ENCODE measurements at places on chromosomes 7 and 10.

DNA sequence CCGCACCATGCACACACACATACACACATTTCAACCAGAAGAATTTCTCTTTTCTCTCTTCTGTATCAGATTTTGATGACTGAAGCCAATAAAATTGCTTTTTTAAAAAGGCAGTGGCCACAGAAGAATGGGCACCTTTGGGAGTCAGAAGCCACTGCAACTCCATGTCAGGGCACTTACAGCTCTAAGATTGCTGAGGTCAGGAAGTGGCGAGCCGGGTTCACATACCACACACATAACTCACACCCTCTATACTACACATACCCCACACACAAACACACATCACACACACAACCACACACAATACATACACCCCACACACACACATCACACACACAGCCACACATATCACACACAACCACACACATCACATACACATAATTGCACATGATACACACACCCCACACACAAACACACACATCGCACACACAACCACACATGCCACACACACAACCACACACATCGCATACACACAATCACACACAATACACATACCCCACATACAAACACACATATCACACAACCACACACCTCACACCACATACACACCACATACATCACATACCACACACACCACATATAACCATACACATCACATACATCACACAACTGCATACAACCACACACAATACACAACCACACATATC is 31.2 kb downstream of the GPRIN2 start:
- DNase-seq = peak; percentile 91

DNA sequence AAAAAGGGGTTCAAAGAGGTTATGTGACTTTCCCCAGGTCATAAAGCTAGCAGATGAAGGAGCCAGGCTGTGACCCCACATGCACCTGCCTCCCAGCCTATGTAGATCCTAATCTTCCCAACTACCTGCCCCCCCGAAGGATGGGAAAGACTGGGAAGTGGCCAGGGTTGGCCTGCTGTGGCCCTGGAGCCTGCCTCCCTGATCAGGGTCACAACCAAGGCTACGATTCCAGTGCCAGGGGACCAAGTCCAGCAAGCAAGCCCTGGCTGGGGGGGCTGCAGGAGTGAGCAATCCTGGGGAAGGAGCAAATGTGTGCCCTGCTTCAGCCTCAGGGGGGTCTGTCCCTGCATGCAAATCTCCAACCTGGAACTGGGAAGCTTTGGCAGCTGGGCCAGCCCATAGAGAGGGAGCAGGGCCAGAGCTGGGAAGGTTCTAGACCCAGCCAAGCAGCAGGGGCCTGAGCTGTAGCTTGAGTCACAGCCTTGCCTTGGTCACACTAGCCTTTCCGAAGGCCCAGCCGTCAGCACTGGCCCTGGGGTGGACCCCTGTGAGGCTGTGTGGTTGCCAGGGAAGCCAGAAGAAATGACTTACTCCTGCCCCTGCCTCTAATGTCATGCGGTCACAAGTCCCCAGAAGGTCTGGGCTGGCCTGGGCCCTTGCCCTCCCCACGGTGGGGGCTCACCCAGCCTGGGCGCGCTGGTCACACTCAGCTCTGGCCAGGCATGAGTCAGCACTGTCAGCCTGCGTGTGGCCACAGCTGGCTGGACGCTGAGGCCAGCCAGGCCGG is 96.4 kb upstream of the ZMIZ1 start:
- DNase-seq = peak; percentile 68

DNA sequence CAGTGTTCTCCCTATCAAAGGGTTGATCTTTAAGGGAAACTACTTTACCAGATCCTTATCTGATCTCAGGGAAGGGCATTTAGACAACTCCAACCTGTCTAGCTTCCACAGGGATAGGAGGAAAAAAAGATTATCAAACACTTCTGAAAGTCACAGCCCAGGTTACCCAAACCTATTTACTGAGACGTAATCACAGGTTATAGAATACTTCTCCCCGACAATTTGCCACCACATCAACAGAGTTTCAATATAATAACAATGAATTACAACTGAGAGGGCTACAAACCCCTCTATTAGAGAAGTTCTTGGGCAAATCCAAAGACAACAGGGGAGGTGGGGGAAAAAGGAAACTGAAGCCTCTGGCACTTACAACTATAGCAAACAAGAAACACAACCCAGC is 26.3 kb downstream of the CFAP70 start:
- DNase-seq = no peak

- DNase-seq = no peak
These were observed 54.3 kb downstream of the DPYSL4 start for GRCh38 chr10:132241086-132241485.

GRCh38 chr7:134710854-134711624 is 64.4 kb downstream of the BPGM start:
- no peak for DNase-seq

DNA sequence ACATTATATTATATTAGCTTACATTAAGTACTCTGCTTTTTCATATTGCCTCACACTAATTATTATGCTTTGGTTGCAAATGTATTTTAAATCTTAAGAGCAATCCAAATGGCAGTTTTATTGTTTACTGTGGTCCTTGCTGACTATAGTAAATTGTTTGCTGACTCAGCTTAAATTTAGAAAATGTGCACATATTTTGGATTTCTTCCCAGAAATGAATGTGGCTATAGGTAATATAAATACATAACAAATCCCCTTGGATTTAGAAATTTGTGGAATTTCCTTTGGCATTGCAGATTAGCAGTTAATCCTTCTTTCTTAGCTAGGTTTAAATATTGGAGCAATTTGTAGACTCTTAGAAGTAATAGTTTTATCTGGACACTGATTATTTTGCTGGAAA is 565.8 kb downstream of the NRG3 start:
- no peak for DNase-seq

GRCh38 chr7:128783143-128783861 is 7.7 kb upstream of the OPN1SW start:
- peak; percentile 82 for DNase-seq

DNA sequence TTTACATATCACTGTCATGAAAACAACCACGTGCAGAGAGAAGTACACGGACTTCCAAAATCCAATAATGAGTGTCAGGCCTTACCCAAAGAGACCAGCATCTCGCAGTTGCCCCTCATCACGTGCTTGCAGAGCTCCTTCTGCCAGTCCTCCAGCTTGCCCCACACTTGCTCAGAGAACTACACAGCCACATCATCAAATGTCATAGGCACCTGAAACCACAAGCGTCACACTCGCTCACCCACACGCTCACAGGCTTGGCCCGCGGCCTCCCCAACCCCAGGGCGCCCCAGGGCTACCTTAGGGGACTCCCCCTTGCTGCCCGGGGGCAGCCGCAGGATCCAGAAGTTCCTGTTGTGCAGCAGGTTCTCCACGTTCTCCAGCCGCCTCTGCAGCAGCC is 123.4 kb upstream of the ZNF746 start:
- DNase-seq = no peak

- DNase-seq = peak; percentile 15
These were observed 969 bp downstream of the SLC35G1 start for GRCh38 chr10:93894516-93895378.

DNA sequence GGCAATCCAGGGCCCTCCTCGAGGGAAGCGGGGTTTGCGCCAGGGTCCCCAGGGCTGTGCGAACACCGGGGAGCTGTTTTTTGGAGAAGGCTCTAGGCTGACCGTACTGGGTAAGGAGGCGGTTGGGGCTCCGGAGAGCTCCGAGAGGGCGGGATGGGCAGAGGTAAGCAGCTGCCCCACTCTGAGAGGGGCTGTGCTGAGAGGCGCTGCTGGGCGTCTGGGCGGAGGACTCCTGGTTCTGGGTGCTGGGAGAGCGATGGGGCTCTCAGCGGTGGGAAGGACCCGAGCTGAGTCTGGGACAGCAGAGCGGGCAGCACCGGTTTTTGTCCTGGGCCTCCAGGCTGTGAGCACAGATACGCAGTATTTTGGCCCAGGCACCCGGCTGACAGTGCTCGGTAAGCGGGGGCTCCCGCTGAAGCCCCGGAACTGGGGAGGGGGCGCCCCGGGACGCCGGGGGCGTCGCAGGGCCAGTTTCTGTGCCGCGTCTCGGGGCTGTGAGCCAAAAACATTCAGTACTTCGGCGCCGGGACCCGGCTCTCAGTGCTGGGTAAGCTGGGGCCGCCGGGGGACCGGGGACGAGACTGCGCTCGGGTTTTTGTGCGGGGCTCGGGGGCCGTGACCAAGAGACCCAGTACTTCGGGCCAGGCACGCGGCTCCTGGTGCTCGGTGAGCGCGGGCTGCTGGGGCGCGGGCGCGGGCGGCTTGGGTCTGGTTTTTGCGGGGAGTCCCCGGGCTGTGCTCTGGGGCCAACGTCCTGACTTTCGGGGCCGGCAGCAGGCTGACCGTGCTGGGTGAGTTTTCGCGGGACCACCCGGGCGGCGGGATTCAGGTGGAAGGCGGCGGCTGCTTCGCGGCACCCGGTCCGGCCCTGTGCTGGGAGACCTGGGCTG is 26.0 kb downstream of the PRSS2 start:
- DNase-seq = no peak
